ENCODE measurements at places on chromosomes 1 and 21.

DNA sequence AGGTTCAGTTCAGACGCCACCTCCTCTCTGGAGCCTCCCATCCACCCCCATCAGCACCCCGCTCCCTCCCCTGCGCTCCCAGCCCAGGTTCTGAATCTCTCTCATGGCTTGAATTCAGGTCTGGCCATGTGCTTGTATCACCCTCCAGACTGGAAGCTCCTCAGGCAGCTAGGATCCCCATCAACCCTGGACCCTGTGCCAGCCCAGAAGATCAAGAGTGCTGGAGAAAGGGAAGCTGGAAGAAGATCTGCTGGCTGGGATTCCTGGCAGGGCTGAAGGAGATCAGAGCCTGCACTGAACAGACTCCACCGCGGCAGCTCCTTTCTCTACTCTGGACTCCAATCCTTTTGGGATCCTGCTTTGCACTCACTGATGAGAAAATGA lies 11.7 kb upstream of the TINAGL1 start:
- no peak for DNase-seq

DNA sequence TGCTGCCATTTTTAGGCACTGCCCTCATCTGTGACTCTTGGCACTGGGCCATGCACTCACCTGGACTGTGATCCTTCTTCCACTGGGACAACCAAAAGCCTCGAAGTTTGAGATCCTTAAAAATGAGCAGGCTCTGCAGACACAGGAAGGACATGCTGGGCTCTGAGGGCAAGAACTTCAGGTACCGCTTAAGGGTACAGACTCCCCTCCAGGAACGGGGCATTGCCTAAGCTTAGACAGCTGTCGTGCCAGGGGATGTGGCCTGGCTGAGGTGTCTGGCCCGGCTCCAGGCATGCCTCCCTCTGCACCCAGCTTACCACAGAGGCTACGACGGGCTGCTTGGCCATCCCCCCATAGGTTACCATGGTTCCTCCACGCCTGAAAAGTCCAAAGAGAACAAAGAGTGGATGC lies 14.2 kb upstream of the SRSF4 start:
- no peak for DNase-seq

- no peak for DNase-seq
Observed at GRCh38 chr1:41670217-41670957, 185.9 kb upstream of the EDN2 start.

DNA sequence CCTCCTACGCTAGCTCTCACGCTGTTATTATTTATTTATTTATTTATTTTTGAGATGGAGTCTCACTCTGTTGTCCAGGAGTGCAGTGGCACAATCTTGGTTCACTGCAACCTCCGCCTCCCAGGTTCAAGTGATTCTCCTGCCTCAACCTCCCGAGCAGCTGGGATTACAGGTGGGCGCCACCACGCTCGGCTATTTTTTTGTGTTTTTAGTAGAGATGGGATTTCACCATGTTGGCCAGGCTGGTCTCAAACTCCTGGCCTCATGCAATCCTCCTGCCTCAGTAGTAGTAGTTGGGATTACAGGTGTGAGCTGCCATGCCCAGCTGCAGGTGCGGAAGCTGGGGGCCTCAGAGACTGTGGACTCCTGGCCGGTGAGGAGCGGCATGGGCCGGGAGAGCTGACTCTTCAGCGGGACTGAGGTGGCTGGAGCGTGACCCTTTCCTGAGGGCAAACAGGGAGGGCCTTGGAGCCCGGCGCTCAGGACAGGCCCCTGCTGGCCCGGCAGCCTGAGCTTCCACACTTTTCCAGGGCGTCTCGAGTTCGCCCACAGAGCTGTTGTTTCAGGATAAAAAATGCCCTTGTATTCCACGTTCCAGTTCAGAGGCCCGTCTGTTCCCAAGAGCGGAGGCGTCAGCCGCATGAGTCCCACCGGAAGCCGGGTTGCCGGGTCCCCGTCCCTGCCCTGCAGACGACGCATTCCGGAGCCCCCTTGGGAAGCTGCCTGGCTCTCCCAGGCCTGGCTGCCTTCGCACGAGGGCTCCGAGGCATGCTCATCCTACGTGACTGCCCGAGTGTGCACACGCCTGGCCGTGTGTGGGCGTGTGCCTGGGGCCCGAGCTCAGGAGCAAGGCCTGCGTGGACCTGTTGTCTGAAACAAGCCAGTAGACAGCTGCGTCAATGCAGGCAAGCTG lies 126.2 kb downstream of the SIK1 start:
- DNase-seq, result no peak

GRCh38 chr21:34817821-34818661 lies 149.2 kb downstream of the CLIC6 start:
- DNase-seq, result no peak

GRCh38 chr21:42768324-42769121 lies 110.8 kb downstream of the WDR4 start:
- no peak for DNase-seq

GRCh38 chr1:25645637-25646400 lies 29.2 kb downstream of the MAN1C1 start:
- no peak for DNase-seq

- DNase-seq, result no peak
Observed at GRCh38 chr1:234858722-234859121, 248.7 kb upstream of the IRF2BP2 start.

DNA sequence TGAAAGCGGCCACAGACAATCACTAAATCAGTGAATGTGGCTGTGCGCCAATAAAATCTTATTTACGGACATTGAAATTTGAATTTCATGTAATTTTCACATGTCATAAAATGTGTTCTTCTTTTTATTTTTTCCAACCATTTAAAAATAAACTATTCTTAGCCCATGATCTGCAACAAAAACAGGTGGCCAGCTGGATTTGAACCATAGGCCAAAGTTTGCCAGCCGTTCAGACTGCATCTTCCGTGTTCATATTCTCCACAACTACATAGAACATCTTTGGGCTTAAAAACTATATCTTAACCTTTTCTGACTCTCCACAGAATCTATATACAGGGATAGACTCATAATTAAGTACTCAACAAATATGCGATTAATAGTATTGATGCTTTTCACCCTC lies 81.2 kb upstream of the RALGPS2 start:
- no peak for DNase-seq

DNA sequence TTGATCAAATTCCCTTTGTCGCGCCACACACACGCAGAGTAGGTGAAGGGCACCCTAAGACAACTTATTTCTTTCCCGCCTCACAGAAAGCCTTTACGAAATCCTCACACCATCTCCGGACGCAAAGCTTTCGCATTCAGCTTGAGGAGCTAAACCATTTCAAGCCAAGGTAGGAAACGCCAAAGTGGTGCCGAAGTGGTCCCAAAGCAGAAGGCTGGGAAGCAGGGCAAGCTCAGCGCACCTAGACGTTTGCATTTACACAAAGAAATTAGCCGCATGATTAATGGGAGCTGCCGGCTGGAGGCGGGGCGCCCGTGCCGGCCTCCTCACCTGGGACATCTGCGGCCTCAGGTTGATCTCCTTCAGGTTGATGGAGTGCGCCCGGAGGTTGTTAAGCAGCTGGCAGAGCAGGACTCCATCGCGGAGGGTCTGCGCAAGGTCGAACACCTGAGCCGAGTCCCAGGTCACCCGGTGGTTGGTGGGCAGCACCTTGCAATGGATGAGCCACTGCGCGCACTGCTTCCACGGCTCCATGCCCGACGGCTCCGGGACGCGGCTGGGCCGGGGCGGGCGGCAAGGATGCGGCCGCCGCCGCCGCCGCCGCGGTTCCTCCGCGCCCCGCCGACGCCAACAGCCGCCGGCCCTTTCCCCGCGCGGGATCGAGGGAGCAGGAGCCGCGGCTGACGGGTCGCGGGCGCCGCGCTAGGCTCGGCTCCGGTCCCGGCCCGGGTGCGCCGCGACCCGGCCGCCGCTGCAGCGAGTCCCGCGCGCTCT lies 457 bp downstream of the VAV3 start:
- DNase-seq, result no peak

GRCh38 chr21:43908167-43908566 lies 43.1 kb downstream of the AGPAT3 start:
- DNase-seq, result no peak

DNA sequence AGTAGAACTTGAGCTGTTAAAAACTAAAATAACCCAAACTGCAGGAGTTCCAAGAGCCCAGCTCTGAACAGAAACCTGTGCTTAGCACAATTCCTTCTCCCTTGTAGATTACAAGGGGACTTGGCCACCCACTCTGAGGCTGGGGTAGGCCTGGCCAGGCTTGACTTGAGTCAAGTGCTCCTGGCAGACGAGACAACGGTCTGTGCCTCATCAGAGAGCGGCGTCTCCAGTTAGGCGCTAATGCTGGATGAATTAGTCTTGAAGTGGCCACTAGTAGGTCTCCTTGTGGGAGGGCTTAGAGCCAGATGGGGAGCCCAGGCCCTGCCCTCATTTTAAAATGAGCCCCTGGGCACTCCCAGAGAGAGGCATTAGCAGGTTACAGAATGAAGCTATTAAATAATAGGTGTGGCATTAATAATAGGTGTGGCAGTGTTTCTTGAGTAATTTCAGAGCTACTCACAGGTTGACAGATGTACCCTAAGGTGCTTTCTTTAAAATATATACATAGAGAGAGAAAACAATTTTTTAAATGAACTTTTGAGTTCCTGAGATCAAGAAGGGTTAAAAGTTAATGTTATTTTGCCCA lies 1.1 kb downstream of the EEIG2 start:
- DNase-seq, result no peak

DNA sequence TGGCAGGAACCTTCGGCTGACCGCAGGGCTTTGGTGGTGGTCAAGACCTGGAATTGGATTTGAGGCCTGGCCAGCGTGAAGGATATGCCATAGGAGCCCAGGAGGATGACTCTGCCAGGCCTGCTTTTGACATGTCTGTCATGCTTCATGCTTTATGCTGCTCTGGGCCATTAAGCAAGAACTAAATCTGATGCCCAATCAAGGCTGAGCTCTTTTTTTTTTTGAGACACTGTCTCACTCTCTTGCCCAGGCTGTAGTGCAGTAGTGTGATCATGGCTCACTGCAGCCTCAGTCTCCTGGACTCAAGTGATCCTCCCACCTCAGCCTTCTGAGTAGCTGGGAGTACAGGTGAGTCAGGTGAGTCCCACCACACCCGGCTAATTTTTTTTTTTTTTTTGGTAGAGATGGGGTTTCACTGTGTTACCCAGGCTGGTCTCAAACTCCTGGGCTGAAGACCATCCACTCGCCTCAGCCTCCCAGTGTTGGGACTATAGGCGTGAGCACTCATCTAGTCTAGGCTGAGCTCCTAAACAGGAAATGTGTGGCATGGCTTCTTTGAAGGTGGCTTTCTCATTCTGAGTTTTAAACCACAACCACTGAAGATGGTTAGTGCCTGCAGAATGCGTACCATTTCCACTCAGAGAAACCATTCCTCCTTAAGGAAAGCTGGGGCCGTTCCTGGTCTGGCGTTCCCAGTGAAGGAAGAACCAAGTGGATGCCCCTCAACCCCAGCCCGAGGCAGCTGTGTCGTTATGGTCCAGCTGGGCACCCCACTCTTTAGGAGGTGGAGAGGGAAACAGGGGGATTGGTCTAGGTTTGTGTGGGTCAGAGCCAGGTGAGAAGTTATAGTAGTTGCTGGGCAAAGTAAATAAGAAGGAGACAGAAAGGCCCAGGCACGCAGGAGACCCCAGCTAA lies 34.2 kb upstream of the ATP5PO start:
- no peak for DNase-seq

GRCh38 chr1:14968251-14968851 lies 185.2 kb upstream of the TMEM51 start:
- peak; percentile 47 for DNase-seq

GRCh38 chr1:169468982-169469381 lies 16.8 kb downstream of the SLC19A2 start:
- DNase-seq, result no peak

DNA sequence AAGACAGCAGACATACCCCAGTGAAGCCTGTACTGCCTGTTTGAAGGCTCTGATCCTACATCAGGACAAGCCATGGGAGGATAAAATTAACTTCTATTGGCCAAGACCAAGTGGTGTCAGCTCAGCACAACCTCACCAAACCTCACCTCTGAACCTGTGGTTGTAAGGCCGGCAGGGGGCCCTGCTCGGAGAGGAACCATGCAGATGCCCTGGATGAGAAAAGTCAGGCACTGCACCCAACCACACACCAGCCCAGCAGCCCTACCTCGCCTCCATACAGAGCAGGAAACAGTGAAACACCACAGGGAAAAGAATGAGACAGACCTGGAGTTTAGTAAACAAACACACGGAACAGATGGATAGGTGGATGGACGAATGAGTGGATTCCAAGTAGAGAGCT lies 70.0 kb upstream of the PAX7 start:
- DNase-seq, result no peak

GRCh38 chr21:35801391-35801790 lies 258.9 kb downstream of the SETD4 start:
- DNase-seq, result no peak

GRCh38 chr1:110488161-110488560 lies 30.8 kb downstream of the KCNA10 start:
- DNase-seq, result no peak

- no peak for DNase-seq
Observed at GRCh38 chr1:225990705-225991464, 8.3 kb downstream of the SDE2 start.

DNA sequence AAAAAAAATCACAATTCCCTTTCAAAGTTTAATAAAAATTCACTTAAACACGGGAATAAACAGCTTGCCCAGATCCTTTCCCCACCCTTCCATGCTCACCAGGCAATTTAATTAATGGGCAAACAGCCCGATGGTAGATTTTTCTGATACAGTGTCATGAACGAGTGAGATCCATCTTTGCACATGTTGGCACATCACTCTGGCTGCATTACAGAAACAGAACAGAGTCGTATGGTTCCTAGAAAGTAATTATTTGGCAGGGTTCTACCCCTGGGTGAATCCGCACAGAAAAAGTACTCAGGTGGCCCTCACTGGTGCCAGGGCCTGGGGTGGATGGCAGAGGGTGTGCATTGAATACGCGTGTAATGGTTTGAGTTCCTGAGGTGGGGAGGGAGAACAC lies 24.6 kb upstream of the OVAAL start:
- DNase-seq, result no peak

DNA sequence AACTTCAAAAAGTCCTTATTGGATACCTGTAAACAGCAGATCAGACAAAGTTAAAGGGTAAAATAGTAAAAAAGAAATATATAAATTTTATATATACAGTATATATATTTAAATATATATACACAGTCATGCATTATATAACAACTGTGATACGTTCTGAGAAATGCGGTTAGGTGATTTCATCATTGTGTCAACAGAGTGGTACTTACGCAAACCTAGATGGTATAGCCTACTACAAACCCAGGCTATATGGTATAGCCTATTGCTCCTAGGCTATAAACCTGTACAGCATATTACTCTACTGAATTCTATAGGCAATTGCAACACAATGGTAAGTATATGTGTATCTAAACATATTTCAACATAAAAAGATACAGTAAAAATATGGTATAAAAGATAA lies 222.7 kb downstream of the NUF2 start:
- no peak for DNase-seq

DNA sequence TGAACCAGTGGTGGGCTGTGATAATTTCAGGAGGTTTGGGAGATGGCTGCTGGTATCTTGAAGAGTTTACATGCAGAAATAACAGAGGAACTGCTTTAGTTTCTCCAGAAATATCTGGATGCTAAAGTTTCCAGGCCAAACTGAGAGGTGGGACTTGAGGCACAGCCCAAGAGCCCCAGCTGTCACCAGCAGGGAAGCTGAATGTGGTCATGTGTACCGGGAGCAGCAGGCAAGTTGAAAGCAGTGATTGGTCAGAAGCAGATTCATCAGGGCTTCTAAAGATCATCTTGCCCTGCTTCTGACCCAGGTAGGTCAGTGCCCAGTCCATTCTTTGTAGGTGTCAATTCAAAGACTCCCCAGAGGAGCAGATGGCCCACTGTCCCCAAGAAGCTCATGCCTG lies 7.9 kb upstream of the RPTN start:
- DNase-seq, result no peak

- peak; percentile 10 for DNase-seq
Observed at GRCh38 chr1:152461544-152461943, 47.5 kb upstream of the CRNN start.

GRCh38 chr1:93221913-93222312 lies 41.4 kb downstream of the CCDC18 start:
- no peak for DNase-seq
